Left lung (tissue), 14 donors: ENCODE measurements at places on chromosomes 4 and X. TPM values are rescaled to one million over a fixed set of nuclear protein-coding genes. Genes with fewer than 3 reads are reported as not detected.

GRCh38 chr4:43275779-43276178 is 383.3 kb downstream of the GRXCR1 start:
- no peak for DNase-seq
- no peaks in the 10 kb centered on the region for H3K27me3 ChIP-seq
- H3K27ac ChIP-seq, result no peak overlapping the region
- H3K4me1 ChIP-seq, result no peaks in the 10 kb centered on the region
- H3K36me3 ChIP-seq, result no peaks in the 10 kb centered on the region
- no peak overlapping the region for H3K4me3 ChIP-seq

The ACSL4 gene
- 87.7 TPM for total RNA-seq

The USP46 gene
- total RNA-seq, result 22.1 TPM

The RS1 gene
- 5.2 TPM for total RNA-seq

The CXCL3 gene
- total RNA-seq, result 15.2 TPM

DNA sequence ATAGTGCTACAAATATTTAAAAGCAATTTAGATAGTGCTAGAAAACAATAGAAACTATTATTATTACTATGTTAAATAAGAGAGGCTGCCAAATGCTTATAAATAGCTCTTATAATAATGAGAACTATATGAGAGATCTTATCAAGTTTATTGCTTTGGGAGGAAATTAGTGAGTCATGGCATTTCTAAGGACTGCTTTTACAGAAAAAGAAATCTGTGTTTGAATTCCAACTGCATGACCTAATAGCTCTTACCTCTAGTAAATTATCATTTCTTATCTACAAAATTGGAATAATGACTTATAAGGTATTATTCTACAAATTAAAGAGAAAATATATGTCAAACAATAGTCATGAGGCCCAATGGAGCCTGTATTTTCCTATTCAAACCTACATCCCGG is 177.2 kb downstream of the GABRG1 start:
- no peaks in the 10 kb centered on the region for H3K4me1 ChIP-seq
- H3K4me3 ChIP-seq, result no peak overlapping the region
- no peak overlapping the region for H3K27ac ChIP-seq
- DNase-seq, result no peak
- H3K36me3 ChIP-seq, result no peaks in the 10 kb centered on the region

DNA sequence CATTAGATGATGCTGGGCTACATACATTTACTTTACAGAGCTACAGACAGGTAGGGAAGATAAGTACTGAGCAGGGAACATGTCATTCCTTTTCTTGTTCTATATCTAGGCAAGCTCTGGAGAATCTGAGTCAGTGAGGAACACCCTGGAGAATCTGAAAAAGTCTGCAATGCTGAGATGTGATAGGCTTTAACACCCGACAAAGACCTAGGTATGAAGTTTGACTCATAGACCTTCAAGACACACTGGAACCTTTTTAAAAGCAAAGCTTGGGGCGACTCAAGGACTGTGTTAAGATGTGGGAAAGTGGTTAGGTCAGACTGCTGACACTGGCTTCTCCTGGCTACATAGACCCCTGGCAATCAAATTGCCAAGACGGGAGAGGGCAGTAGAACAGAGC is 42.8 kb downstream of the OSTC start:
- no peaks in the 10 kb centered on the region for H3K36me3 ChIP-seq
- no peak for DNase-seq
- no peak overlapping the region for H3K27ac ChIP-seq
- H3K27me3 ChIP-seq, result no peaks in the 10 kb centered on the region

DNA sequence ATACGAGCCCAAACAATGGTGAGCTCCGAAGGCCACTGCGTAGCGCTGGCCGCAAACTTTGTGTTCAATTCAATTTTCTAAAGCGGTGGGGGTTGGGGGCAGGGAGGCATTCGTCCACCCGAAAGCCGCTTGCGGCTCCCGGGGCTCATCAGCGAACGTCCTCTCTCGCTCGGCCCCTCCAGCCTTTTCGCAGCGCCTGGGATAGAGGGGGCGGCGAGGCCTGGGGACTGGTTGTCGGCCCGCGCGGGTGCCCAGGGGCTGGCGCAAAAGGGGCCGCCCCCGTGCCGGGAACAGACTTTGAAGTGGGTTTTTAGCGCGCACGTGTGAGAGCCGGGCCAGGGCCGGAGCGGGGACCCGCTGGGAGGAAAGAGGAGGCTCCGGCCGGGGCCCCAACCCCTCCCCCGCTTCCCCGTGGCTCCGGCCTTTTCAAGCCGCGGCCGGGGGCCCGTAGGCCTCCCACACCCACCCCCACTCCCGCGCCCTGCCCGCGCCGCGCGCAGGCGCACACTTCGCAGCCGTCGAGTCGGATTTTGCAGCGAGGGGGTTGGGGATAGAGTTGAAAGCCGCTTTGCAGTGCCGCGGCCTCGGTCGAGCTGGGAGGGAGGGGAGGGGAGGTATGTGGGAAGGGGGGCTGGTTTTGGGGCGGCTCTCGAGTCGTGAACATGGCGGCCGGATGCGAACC is 8.3 kb downstream of the ZIC3 start:
- no peak overlapping the region for H3K27ac ChIP-seq
- no peaks in the 10 kb centered on the region for H3K36me3 ChIP-seq
- H3K4me3 ChIP-seq, result no peak overlapping the region
- peaks cover 63% of the 10 kb centered on the region for H3K27me3 ChIP-seq

- H3K27me3 ChIP-seq, result no peaks in the 10 kb centered on the region
- no peaks in the 10 kb centered on the region for H3K36me3 ChIP-seq
- peaks cover 8% of the 10 kb centered on the region for H3K4me1 ChIP-seq
Measured at GRCh38 chr4:137703195-137703594, 170.9 kb upstream of the PCDH18 start.

DNA sequence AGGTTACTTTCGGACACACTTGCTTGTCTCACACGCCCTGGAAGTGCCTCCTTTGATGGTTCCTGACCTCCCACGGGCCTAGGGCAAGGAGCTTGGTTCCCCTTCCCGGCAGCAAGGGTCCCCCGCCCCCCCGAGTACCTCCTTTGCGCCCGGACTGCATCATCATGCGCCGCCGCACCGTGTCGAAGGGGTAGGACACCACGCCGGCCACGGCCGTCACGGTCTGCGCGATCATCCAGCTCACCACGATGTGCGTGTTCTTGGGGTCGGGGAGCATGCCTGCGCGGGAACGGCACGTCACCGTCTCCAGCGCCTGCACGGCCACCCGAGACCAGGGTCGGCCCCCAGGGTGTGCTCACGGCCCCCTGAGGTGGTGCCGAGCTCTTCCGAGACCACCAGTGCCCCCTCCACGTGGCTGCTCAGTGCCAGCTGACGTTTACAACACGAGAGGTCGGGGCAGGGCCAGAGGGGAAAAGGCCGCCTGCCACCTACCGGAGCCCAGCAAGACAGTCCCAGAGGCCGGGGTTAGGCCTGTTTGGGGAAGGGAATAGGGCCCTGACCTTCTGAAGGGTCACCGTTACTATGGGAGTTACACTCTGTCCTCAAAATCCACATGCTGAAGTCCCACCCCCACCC is 4.7 kb downstream of the SLC25A6 start:
- H3K4me1 ChIP-seq, result peaks cover 38% of the 10 kb centered on the region
- no peak overlapping the region for H3K27ac ChIP-seq
- no peaks in the 10 kb centered on the region for H3K27me3 ChIP-seq
- peak; percentile 29 for DNase-seq
- peaks cover 5% of the 10 kb centered on the region for H3K36me3 ChIP-seq

The CD40LG gene
- total RNA-seq, result 0.41 TPM

The GPRASP1 gene
- 2.3 TPM for total RNA-seq

The IGFBP7 gene
- 438 TPM for total RNA-seq

DNA sequence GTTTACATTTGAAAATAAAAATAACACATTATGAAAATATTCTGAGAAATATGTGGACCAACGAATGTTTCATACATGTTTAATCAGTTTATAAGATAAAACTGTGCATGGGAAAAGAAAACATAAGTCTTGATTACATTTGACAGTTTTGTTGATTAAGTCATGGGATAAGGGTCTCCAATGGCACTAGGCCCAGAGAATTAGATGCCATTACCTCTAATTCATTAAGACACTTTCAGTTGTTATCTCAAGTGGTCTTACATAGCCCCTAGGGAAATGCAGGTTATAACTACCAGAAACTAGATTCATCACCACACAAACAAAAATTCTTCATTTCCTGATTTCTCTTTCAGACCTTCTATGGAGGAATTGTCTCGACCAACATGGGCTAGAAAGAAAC is 300.8 kb downstream of the PCDH7 start:
- H3K36me3 ChIP-seq, result no peaks in the 10 kb centered on the region
- H3K27me3 ChIP-seq, result no peaks in the 10 kb centered on the region
- DNase-seq, result no peak
- no peak overlapping the region for H3K27ac ChIP-seq
- no peaks in the 10 kb centered on the region for H3K4me1 ChIP-seq

DNA sequence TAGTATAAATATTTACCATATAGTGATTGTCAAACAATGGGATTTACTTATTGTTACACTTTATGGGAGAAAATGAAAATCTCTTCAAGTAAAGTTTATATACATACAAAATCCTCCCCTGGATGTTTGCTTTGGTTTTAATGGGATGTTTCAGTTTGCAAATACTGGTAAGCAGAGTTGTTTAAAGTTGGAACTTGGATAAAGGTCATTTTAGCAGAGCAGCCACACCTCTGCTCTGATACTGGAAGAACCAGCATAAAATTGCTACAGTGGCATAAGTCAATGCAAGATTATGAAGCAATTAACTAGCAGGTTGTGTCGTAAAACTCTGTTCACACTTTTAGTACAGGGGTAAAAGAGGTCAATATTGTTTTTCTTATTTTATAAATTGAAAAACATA is 101.2 kb downstream of the TRAPPC11 start:
- H3K36me3 ChIP-seq, result no peaks in the 10 kb centered on the region
- H3K27ac ChIP-seq, result no peak overlapping the region
- H3K27me3 ChIP-seq, result no peaks in the 10 kb centered on the region
- H3K4me3 ChIP-seq, result no peak overlapping the region
- no peaks in the 10 kb centered on the region for H3K4me1 ChIP-seq

DNA sequence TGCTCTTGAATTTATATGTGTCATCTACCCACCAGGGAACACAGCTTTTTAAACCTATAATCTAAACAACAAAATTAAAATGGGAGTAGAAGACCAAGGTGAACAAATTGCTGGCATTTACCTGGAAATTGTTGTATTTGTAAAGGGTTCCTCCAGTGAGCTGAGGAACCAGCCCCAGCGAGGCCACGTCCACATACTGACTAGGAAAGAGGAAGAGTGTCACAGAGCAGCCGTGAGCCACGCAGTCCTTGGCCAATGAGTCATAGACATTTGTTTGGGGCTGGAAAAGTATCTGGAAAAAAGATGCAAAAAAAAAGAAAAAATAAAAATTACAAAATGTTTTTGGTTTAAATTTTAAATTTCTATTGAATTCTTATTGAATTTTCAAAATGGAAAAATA is 58.7 kb downstream of the METTL14 start:
- peaks cover 84% of the 10 kb centered on the region for H3K36me3 ChIP-seq
- no peak overlapping the region for H3K4me3 ChIP-seq
- DNase-seq, result peak; percentile 54
- H3K27ac ChIP-seq, result no peak overlapping the region

GRCh38 chrX:109266034-109266433 is 215.9 kb downstream of the GUCY2F start:
- H3K36me3 ChIP-seq, result no peaks in the 10 kb centered on the region
- no peak for DNase-seq
- H3K4me1 ChIP-seq, result no peaks in the 10 kb centered on the region
- H3K27me3 ChIP-seq, result no peaks in the 10 kb centered on the region

GRCh38 chrX:103730796-103731493 is 20.2 kb downstream of the TMEM31 start:
- no peak for DNase-seq
- H3K27ac ChIP-seq, result no peak overlapping the region
- no peaks in the 10 kb centered on the region for H3K36me3 ChIP-seq
- no peaks in the 10 kb centered on the region for H3K4me1 ChIP-seq

The TGIF2LX gene
- total RNA-seq, result not detected
